ENCODE measurements at places on chromosomes 11 and 22. TPM values are rescaled to one million over a fixed set of nuclear protein-coding genes. Genes with fewer than 3 reads are reported as not detected.

Gene TIMP3
- 1.7 TPM for total RNA-seq

DNA sequence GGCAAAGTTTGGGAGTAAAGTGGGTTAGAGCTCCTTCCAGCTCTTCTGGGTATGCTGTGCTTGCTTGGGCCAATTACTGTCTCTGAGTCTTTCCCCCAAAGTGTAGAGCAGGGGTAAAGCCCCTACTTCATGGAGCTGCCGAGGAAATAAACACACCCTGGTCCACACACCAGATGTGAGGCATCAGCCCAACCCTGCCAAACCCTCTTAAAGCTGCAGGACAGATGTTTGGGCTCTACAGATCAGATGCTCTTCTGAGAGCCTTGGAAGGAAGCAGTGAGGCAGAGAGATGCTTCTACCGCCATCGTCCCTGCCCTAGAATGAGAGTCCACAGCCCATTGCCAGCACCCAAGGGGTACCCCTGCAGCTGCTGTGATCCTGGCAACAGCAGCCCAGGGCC is 64.7 kb downstream of the ELFN2 start:
- no peak for DNase-seq

DNA sequence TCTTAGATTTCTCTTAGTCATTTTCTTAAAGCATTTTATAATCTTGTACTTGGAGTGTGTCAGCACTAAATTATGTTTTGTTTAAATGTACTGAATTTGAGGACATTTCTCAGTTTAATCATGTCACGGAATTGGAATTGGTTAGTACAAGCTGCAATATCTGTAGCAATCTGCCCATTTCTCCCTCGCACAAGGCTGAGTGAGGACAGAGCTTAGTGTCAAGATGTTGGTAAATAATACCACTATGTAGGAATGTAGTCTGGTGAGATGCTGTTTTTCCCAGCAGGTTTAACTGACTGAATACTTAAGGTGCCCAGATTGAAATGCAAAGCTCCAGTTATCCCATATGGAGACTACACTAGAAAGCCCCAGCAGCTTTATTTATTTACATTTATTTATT is 30.6 kb downstream of the SREBF2 start:
- DNase-seq = no peak

GRCh38 chr22:35443790-35444684 is 44.1 kb downstream of the MCM5 start:
- DNase-seq = no peak

- no peak for DNase-seq
Observed at GRCh38 chr22:48138427-48138826, 1376.0 kb downstream of the TBC1D22A start.

DNA sequence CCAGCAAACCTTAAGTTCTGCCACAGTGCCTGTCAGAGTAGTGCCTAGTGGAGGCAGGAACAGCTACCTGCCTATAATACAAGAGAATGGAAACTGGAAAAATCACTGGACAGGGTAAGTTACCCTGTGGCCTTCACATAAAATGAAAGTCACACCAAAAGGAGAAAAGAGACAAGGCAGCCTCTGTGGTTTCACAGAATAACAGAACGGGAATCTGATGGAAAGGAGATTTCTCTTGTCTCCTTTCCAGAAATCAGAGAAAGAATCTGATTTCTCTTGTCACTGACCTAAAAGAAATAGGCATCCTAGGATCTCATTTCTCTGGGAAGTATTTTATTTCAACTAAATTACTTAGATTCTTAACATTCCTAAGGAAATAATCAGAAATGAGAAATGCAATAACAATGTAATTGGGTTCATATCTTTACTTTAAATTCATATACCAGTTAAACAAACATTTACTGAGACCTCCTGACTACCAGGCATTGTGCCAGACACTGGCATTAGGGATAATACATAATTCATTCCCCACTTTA is 41.6 kb downstream of the PRCP start:
- DNase-seq = no peak

DNA sequence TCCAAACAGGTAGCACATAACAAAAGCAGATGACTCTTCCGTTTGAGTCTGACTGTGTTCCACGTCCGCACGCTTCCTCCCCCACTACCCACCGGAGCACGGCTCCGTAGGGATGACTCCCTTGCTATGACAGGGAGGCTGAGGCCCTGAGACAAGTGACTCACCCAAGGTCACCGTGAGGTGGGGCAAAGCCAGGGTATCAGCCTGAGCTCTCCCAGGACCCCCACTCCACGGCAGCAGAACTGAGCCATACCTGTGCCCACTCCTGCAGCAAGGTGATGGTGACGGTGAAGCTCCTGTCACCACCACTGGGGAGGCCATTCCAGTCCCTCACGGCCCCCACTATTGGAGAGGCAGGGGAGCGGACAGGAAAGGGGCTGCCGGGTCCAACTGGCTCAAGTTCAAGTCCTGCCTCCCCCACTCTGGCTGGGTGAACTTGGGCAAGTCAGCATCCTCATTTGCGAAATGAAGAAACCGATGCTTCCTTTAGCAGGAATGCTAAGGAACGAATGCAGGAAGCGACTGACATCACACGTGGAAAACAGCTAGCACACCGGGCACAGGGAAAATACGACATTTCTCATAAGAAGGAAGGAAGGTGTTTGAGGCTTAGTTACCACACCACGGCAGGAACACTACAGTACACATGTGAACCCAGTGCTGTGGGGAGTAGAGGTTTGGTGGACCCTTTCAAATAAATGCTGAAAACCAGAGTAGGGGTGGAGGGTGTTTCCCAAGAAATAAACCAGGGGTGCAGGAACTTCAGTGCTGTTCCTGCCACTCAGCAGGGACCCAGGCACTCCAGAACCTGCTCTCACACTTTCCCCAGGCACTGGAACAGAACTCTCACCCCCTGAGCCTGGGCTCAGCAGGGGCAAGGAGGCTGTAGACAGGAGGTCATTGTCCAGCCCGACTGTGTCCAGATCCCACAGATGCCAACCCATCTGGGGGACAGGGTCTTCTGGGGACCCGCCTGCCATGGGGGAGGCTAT is 32.4 kb upstream of the CBX7 start:
- no peak for DNase-seq

Gene OTOG
- total RNA-seq = not detected

DNA sequence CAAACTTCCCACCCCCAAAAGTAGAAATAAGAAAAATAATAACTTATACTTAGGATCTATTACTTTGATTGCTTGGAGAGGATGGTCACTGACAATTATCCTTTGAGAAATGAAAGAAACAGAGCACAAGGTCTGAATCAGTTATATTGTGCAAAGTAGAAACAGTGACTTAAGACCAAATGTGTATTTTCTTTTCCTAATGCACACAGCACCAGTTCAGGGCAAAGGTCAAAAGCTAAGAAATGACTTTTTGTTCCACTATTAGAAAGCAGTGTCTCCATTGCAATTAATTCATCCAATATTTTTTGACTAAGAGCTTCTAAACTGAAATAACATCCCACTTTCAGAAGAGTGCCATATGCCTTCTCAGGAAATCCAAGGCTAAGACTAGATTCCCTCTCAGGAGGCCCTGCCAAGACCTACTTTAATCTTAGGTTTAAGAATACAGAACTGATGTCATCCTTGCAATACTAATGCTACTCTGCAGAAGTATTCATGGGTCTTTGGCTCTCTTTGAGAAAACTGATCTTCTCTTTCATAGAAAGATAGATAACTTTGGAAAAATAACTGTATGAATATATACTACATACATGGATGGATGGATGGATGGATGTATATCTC is 147.0 kb downstream of the APOL5 start:
- no peak for DNase-seq

Gene MMP1
- total RNA-seq = not detected

Gene MCAM
- 0.26 TPM for total RNA-seq

DNA sequence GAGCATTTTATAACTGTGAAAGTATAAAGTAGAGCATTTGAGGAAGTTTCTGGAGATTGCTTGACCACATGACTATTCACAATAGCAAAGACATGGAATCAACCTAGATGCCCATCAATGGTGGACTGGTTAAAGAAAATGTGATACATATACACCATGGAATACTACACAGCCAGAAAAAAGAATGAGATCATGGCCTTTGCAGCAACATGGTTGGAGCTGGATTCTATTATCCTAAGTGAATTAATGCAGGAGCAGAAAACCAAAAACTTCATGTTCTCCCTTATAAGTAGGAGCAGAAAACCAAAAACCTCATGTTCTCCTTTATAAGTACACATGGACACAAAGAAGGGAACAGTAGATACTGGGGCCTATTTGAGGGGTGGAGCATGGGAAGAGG is 30.3 kb downstream of the UVRAG start:
- DNase-seq = no peak

- no peak for DNase-seq
Observed at GRCh38 chr11:116387641-116388040, 385.1 kb downstream of the BUD13 start.

- peak; percentile 77 for DNase-seq
Observed at GRCh38 chr22:37623075-37624016, 14.7 kb downstream of the GGA1 start.

Gene RBX1
- total RNA-seq = 46.4 TPM

- DNase-seq = no peak
Observed at GRCh38 chr11:42806191-42806590, 505.6 kb upstream of the API5 start.

- no peak for DNase-seq
Observed at GRCh38 chr11:86374586-86374985, at the start of gene CCDC81. Gene CCDC81 (plus strand): TSS chr11:86374887. CDS start chr11:86375164, 277 bp downstream.

GRCh38 chr11:100741866-100742625 is 55.0 kb downstream of the ARHGAP42 start:
- no peak for DNase-seq

Gene JAML
- total RNA-seq = 116 TPM

DNA sequence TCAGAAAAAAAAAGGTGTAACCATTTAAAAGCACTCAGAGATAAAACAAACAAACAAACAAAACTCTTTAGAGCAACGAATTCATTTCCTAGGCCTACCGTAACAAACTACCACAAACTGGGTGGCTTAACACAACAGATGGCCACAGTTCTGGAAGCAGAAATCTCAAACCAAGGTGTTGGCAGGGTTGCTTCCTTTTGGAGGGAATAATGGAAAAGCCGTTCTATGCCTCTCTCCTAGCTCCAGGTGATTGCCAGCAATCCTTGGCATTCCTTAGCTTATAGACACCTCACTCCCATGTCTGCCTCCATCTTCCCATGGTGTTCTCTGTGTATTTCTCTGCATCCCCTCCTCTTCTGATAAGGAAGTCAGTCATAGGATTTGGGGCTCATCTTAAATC is 200.4 kb downstream of the RAB38 start:
- no peak for DNase-seq

DNA sequence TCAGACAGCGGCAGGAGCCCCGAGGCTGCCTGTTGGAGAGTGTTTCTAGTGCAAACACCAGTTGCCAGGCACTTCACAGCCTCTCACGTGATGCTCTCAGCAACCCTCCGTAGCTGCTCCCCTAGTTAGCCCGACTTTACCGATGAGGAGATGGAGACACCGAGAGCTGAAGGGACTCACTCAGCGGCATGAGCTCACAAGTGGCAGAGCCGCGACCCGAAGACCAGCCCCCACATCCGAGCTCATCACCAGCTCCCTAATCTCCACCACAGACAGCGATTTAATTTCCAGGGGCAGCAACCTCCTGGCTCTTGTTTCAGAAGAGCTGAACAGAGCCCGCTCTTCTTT is 28.7 kb upstream of the RTL6 start:
- no peak for DNase-seq

GRCh38 chr11:24056051-24056450 is 440.8 kb upstream of the LUZP2 start:
- no peak for DNase-seq

GRCh38 chr11:62832336-62833234 is at the start of gene TEX54:
Gene TEX54 (minus strand): TSS chr11:62832841.
- DNase-seq = no peak

DNA sequence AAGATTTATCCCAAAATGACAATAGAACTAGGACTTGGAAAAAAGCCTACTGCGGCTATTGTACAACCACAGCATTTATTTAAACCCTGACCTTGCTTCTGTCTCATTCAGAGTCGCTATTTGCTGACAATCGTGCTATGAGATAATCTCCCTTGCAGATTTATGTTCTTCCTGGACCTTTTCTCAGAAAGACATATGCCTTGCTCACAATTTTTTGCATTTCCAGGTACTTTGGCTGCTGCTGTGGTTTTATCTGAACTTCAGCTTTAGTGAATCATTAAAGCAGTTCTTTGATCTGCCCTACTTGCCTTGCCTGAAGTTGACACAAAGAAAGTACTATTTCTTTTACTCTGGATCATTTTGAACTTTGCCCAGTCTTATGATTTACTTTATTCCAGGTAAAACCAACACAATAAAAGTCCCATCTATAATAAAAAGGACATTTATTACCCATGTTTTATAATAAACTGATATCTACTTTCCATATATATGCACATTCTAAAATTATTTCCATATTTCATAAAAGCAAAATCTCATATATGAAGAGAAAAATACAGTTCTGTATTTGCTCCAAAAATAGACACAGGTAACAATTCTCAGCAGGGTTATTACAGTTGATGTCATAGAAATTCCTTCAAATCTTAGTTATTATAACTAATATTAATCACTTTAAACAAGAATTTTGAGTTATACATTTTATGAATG is 63.4 kb upstream of the CARD18 start:
- DNase-seq = peak; percentile 19

DNA sequence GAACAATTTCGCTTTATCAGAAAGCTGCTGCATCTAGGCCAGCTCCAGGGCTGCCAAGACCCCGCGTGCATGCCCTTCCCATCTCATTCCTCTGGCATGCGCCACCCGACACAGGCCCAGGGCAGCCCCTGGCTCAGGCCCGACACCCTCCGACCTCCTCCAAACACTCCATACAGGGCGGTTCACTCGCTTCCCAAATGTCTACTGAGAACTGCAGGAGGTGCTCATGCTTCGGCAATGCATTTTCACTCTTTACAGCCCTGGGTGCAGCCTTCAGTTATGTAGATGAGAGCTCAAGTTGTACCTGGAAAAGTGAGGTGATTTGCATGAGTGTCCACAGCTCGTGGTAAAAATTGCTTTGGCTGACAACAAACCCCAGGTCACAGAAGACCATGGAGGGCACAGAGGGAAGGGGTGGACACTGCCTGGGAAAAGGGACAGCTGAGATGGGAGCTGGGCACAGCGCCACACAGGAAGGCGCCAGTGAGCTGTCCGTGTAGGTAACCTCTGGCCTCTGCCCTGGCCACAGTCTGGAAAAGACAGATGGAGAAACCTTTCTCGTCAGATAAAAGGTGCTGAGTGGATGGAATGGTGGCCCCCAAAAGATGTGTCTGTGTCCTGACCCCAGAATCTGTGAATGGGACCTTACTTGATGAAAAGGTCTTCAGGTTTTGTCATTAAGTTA is 1351.9 kb downstream of the BRD1 start:
- DNase-seq = no peak

Gene MRGPRX3
- not detected for total RNA-seq

Gene TSPAN32
- total RNA-seq = 41.5 TPM

DNA sequence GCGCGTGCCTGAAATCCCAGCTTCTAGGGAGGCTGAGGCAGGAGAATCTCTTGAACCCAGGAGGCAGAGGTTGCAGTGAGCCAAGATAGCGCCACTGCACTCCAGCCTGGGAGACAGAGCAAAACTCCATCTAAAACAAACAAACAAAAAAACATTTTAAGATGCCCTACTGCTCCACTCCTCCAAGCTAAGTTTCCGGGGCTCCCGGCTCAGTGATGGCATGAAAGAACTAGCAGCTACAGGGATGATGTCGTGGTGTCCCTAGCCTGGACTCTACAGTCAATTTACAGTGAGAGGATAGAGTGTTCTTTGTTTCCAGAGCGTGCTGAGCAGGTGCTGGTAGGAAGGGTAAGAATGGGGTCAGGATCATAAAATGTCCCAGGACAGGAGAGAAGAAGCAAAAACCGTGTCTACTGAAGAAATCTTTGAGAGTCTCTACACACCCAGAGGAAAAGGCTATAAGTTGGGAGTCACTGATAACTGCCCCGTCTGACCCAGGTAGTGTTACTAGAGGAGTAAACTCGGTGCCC is 1.2 kb upstream of the ZBTB3 start:
- DNase-seq = no peak

Gene ART1
- total RNA-seq = not detected

Data from CD4-positive, alpha-beta memory T cell (primary cell).